ENCODE measurements at places on chromosomes 6 and 20.

- no peak for DNase-seq
Observed at GRCh38 chr6:146103416-146104072, 74.7 kb downstream of the GRM1 start.

GRCh38 chr6:43062818-43063217 lies 3.4 kb downstream of the KLC4 start:
- no peak for DNase-seq

DNA sequence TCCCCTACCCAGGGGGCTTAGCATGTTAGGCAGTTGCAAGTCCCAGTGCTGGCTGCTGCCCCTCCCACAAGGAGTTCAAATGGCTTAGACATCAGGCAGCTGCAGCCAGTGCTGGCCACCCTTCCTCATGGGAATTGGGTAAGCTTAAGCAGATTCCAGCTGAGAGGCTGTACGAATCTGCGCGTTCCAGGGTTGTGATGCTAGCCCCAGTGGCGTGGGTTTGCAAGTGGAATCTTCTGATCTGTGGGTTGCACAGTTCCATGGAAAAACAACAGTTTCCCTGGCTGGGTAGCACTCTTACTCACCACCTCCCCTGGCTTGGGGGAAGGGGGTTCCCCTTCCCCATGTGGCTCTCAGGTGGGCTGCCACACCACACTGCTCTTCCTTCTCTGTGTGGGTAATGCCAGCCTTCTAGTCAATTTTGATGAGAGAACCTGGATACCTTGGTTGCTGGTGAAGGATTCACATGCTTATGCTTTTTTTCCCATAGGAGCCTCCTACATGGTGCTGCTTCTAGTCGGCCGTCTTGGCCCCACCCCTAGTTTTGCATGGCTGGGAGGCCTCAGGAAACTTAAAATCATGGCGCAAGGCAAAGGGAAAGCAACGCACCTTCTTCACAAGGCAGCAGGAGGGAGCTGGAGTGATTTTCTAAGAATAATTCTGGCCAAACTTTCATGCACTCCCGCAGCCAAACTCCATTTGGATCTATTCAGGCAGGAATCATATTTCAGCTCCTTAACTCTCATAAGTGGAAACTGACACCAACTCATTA lies 13.0 kb downstream of the DYNLT2 start:
- no peak for DNase-seq

DNA sequence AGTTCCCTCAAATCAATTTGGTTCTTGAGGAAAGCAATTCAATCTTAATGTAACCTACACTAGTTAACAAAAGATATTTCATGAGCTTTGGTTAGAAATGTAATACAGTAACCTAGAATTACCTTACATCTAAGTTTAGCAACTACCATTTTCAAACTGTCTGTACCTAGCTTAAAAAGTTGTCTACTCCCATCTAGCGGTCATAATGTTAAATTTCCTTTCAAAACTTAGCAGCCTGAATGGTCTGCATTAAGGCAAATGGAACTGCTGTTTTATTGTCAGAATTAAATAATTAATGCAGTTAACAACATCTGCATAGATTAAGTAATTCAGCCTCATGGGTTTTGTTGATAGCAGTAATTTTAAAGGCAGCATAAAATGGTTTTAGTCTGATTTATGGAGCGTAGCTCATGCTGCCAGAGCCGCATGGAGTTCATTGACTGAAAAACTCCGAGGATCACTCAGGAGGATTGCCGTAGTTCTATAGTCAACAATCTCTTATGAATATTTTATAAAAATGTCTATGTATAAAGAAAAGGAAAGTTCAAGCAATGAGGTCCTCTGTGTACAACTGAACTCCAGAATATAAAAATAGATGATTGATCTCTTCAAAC lies 485.4 kb upstream of the MANEA start:
- DNase-seq, result no peak

- DNase-seq, result no peak
Observed at GRCh38 chr6:156587751-156588301, 189.4 kb upstream of the ARID1B start.

DNA sequence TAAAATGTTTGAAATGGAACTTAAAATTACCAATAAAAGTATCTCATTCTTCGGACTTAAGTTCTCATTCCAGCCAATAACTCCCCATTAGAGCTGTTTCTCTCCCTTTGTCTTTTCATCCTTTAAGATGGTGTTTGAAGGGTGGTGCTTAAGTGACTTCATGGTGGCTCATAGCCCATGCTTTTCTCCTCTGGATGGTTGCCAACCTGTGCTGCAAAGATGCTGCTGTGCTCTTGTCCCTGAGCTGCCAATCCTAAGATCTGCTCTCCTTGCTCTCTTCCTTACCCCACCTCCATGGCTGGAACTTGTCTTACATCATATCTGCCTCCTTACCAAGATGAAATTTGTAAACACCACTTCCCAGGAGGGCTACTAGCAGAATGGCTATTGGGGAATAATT lies 31.6 kb upstream of the PNRC1 start:
- DNase-seq, result no peak

DNA sequence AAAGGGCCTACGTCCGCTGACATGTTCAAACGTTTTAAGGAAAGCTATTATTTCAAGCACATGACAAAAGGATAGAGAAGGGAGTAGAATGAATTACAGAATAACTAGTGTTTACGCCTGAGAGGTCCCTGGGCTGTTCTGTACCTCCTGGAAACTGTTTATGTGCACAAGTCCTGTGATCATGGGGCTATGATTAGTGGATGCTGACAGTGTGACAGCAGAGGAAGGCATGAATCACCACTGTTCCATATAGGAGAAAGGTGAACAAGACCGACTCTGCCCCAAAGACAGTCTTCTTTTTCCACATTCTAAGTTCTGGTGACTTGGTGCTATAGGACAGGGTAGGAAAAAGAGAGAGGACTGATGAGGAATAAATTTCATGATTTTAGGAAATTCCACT lies 249.2 kb upstream of the PRDM1 start:
- no peak for DNase-seq

DNA sequence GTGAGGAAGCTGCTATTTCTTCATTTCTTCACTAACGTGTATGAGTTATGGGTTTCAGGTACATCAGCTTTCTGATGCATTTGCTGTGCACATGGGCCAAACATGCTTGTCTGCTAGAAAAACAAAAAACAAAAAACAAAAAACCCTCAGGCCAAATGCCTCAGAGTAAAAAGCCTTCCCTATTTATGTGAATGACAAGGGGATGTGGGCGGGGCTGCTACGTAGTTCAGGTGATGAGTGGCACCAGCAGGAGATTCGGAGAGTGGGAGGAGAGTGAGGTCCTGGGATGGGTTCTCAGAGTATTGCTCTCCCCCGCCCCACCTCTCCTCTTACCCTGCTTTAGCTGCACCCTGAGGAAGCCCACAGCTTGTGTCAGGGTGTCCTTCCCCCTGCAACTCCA lies 596.8 kb upstream of the JAG1 start:
- DNase-seq, result no peak

DNA sequence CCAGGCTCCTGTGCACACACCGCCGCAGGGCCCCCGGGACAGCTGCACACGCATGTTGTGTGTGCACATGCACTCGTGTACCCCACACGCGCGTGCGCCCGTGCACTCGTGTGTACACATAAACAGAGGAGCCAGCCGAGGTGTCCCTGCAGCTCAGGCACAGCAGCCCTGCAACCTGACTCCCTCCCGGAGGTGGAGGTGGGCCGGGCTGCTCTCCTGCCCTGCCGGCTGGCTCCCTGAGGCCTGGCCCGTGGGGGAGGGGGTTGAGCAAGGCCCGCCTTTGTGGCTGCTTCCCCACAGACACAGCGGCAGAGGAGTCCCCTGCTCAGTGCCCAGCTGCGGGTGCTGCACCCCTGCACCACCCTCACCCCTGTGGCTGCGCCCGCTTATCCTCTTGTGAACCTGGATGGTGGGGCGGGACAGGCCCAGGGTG lies 624 bp downstream of the RBBP8NL start:
- no peak for DNase-seq

DNA sequence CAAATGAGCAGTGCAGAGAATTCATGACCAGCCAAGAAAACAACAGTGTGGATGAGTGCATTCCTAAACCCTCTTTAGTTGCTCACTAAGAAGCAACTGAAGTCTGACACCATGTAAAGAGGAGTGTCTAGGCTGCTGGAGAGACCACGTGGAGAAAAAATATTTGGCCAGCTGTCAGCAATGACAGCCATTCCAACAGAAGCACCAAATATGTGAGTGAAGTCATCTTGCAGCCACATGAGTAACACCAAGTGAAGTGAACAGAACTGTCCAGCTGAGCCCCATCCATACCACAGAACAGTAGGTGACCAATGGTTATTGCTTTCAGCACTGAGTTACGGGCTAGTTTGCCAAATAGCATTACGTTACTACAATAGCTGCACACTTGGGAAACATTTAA lies 89.4 kb downstream of the TBXT start:
- no peak for DNase-seq

DNA sequence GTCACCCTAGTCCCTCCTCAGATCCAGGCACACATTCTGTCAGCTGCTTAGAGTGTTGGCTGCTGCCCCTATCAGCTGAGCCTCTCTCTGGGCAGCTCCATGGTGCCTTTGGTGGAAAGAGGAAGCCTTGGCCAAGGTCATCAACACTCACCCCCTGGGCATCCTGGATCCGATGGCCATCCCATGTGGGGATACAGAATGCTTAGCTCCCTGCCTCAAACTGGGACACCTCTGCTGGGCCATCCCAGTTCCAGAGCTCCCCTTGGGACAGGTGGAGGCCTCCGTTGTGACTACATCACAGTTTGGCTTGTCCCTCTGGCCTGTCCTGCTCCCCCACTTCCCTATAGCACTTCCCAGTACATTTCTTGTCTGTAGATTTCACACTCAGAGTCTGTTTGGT lies 45.6 kb downstream of the TOX2 start:
- DNase-seq, result no peak

- DNase-seq, result no peak
Observed at GRCh38 chr20:7672571-7672970, 267.7 kb downstream of the HAO1 start.

DNA sequence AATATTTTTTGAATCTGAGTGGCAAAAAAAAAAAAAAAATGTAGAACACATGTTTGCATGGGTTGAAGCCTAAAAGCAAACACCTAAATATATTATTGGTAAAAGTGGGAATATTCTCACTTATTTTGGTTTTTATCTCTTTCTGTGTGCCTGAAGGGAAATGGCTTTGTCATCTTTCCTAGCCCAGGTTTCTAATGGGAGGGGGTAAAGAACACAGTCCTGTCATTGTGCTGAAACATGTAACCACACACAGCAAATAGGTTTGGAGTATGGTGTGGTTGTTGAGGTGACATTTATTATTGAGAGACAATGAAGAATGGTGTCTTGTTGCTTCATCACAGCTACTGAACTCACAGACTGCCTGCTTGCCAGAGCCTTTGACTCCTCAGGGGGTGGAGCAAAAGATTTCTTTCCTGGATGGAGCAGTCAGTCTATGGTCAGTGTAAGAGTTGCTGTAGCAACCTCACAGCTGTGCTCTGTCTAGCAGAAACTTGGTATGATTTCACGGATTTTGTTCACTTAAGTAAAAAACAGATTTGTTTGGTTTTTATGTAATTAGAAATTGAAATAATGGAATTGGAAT lies 70.2 kb downstream of the CEP57L1 start:
- no peak for DNase-seq

GRCh38 chr6:3258201-3258600 lies 546 bp upstream of the PSMG4 start:
- no peak for DNase-seq

DNA sequence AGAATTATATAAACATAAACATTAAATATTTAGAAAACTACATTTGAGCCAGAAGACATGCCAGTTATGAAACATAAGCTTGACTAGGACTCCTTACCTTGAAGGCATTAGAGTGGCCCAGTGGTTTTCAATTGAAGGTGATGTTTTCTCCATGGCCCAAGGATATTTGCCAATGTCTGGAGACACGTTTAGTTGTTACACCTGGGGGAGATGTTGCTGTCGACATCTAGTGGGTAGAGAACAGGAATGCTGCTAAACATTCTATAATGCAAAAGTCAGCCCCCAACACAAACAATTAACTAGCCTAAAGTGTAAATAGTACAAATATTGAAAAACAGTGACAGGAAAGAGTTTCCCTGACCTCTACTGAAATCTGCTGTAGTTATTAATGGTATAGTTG lies 200.9 kb upstream of the HS3ST5 start:
- no peak for DNase-seq

DNA sequence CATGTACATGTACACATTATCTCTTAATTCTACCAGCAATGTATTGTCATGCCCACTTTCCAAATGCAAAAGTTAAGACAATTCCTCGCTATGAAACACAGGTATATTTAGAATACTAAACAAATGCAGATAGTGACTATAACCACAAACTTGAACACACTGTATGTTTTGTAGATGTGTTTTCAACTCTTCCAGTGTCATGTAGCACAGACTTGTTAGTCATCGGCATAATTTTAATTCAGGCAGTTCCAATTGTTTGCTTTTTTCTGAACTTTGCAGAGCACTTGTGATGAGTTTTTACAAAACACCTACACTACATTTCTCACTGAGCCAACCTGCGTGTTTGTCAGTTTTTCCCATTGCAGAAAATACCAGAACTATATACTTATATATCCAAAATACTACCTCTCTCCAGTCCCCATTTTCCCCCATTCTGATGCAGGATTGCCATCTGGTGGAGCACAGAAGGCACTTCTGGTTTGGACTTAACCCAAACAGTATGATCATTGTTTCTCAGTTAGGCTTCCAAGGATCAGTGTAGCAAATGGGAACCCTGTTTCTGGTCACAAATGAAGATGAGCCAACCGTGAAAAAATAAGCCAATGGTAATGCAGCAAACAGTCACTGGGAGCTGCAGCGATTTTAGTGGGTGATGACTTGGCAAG lies 143.4 kb downstream of the ADGRB3 start:
- no peak for DNase-seq

DNA sequence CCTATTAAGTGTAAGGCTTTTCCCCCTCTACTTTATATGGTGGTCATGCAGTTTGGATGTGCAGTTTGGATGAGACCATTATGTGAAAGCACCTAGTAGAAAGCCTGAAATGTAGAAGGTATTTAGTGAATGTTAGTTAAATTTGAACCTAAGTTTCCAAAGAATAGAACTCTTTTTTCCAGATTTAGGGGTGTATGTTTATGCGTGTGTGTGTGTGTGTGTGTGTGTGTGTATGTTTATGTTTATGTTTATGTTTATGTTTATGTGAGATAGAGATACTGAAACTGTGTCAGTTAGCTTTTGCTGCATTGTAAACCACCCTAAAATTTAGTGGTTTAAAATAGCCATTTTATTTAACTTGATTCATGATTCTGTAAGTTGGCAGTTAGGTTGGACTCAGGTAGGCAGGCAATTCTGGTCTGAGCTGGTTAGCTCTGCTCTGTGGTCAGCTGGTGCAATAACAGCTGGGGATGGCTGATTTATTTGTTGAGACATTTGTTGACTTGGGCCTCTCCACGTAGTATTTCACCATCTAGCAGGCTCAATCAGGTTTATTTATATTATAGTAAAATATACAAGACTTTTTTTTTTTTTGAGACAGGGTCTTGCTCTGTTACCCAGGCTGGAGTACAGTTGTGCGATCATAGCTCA lies 54.0 kb downstream of the STK4 start:
- no peak for DNase-seq

DNA sequence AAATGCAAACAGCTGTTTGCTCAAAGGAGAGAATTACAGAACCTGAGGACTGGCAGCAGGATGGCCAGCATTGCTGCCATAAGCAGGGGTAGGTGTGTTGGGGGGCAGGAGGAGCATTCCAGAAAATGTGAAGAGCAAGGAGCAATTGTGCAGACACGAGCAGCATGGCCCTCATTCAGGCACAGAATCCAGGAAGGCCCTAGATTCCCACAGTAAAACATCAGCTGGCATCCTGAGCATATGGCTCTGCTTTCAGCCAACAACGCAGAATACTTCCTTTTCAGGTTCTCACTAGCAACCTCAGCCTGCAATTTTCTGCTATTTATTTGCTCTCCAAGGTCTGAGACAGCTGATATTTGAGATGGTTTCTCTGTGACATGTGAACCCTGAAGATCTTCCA lies 243.4 kb upstream of the POU3F2 start:
- DNase-seq, result no peak

Data from activated naive CD4-positive, alpha-beta T cell (primary cell).